NCI-H146 (cell line): ENCODE measurements at places on chromosomes 7 and 10.

DNA sequence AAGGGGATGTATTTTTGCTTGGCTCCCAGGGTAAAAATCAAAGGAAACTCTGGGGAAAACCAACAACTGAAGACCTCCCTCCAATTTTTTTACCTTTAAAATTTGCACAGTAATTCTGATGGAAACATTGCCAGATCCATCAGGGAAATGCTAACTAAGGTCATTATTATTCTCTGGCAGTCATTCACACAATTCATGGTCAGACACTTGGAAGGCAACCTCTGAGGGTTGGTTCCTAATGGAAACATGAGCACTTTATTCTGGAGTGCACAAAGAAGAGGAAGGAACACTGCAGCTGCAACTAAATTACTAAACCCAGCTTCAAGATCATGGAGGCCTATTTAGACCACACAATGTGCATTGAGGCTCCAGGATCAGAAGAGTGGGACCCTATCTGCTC is 34.2 kb downstream of the SRI start:
- DNase-seq, result no peak

GRCh38 chr7:29806995-29807841 is 910 bp downstream of the WIPF3 start:
- DNase-seq, result no peak

DNA sequence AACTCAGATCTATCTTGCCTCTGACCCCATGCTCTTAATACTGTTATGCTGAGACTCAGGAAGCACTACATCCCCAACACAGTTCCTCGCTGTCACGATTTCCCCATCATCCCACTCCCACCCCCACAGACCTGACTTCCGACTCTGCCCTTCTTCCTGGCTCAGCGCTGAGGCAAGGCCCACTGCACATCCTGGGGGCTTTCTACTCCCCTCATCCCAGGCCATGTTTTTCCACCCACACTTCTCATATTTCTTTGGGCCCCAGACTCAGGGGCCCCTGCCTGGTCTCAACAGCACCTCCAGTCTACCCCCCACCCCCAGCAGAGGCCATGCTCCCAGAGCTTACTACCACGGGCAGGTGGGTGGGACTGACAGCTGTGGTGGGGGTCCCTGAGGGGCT is 7.7 kb upstream of the NDST2 start:
- no peak for DNase-seq

GRCh38 chr10:104336821-104337467 is 1.3 kb downstream of the ITPRIP start:
- no peak for DNase-seq

GRCh38 chr7:25594122-25594521 is 365.8 kb upstream of the NPVF start:
- no peak for DNase-seq

GRCh38 chr7:151690606-151691005 is 170.9 kb upstream of the RHEB start:
- DNase-seq, result no peak

DNA sequence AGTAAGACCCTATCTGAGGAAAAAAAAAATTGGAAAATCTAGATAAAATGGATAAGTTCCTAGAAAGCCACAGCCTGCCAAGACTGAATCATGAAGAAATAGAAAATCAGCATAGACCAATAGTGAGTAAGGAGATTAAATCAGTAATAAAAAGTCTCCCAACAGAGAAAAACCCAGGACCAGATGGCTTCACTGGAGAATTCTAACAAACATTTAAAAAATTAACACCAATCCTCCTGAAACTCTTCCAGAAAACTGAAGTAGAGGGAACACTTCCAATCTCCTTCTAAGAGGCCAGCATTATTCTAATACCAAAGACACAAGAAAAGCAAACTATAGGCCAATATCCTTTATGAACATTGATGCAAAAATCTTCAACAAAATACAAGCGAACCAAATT is 8.8 kb upstream of the LIMK1 start:
- no peak for DNase-seq

- no peak for DNase-seq
Observed at GRCh38 chr10:71521504-71522441, 125.1 kb downstream of the CDH23 start.

DNA sequence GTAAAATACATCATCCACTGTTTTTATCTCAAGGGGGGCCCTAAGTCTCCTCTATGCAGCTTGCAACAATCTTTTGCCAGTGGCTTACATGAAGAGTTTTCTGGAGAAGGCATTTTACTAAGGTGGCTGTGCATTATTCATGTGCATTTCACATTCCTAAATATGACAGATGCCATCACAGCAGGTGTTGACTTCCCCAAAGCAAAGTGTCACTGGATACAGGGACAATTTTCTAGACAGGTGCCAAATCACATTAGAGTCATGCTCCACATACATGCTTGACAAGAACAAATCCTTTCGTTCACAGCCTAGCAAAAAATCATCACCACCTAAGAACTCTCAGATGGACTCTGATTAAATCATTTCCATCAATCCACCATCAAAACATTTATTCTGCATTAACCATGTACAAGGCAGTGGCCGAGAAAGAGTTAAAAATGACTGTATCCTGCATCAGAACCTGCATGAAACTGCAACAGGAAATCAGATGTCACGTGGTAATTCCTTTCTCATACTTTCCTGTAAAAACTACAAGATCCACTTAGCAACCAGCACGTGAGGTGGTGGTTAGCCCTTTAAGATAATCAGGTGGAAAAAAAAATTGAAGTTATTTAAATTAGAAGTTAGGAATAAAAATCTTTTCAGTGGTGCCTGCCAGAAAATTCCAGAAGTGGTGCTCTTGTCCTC is 88.2 kb upstream of the AFAP1L2 start:
- peak; percentile 9 for DNase-seq

DNA sequence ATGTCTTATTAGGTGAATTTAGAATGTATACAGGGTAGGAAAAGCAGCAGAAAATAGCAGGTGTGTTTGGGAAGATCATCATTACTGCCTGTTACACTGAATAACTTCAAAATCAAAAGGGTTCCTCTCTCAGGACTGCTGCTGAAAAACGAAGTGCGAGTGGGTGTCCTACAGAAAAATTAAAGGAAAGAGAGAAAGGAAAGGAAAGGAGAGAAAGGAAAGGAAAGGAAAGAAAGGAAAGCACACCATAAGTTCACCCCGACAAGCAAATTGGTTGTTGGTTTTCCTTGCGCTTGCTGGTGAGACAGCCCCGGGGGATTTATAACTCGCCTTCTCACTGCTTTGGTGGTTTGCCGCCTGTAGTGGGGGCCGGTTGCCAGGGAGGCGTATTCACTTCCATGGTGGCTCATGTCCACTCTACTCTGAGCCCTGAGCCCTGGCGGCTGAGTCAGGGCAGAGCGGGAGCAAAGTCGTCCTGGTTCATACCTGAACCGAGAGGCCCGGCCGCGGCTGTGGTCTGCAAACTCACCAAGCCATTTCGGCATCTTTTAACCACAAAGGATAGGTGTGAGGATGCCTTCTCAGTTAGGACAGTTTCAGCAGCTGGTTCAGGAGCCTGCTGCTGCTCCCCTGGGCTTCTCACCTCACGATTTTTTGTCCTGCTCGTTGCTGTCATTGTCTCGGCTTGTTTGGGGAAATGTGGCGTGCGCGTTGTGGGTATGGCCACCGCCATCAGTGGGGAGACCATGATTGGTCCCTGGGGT is 26.1 kb downstream of the INPP5A start:
- no peak for DNase-seq

DNA sequence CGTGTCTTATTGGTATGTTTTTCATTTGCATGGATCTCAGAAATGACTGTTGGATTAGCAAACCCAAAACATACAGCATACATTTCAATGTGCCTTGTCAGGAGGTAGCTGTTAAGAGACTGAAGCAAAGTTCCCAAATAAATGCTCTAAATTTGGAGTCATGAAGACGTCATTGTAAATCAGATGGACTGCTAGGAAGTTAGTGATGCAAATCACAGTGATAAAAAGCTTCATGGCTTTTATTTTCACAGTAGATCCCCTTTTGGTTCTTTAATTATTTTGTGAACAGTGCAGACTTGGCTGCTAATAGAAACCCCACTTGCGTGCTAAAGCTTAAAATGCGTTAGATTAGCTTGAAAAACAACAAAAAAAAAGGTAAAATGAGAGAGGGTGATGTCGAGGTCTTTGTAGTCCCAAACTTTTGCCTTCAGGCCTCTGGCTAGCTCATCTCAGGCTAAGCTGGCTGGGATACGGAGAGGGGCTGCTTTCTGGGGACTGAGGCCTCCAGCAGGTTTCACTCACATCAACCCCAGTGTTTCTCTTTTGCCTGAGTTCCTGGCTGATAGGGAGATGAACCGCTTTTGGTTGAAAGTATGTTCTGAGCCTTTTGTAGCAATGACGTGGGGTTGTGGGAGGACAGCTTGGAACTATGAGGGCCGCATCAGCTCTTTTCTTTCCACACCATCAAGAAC is 107.1 kb upstream of the CDCA7L start:
- no peak for DNase-seq

- DNase-seq, result no peak
Observed at GRCh38 chr7:106023369-106024322, 60.6 kb downstream of the CDHR3 start.

- DNase-seq, result no peak
Observed at GRCh38 chr10:78765726-78766335, 302.9 kb upstream of the ZMIZ1 start.

DNA sequence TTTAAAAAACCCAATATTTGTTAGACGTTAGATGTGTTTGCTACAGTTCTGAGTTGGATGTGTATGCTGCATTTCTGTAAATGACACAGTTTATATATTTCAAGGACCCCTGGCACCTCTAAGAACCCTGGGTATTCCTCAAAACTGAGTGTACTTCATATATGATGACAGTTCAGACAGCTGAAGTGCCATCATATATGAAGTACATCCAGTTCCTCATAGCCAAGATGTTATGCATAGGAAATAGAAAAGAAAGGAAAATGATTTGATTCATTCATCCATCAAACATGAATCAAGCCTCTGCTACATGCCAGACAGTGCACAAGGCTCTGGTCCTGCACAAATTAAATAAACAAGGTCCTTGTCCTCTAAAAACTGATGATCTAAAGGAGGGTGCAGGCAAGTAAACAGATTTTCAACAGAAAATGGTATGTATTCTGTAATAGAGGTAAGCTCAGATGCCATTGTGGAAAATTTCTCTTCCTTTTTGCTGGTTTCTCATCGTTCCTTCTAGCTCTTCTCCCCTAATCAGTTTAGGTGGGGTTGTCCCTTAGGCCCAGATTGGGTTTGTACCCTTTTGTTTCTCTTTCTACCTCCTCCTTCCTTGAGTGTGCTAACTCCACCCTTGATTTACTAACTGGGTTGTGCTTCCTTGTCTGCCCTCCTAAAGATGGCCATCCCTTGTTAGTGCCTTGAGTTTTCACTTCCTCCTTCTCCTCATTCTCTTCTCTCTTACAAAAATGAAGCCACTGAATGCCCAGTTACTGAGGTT is 25.3 kb upstream of the SMIM30 start:
- no peak for DNase-seq

DNA sequence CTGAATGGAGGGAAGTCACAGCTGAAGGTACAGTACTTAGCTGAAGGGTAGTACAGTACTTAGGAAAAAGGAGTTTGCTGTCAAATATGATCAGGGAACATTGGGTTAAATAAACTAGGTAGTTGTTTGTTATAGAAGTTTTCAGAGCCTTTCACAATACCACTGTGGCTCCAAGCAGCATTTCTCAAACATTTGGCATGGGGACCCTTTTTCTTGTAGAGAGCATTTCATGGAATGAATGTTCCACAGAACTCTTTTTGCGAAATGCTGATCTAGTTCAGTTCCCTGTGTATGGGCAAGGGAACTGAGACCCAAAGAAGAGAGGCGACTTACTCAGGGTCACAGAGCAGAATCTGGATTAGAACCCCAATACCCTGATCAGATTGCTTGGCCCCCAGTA is 31.5 kb upstream of the DDX50 start:
- no peak for DNase-seq

GRCh38 chr7:41507686-41508268 is 195.1 kb downstream of the INHBA start:
- no peak for DNase-seq

DNA sequence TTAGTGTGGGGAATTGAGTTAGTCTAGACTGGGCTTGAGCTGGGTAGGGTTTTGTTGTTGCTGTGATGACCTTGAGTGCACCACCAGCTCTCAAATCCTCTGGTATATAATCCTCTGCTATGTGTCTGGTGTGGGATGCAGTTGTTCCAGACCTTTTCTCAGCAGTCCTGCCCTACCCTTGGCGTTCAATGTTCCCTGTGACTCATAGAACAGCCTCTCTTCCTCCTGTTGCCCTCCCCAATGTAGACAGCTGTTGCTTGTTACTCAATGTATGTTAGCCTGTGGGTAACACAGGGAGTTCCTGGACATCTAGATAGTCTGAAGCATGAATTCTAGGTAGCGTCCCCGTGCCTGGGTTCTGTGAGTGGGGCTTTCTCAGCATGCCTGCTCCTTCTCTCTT is 19.8 kb downstream of the ACBD7 start:
- no peak for DNase-seq

- no peak for DNase-seq
Observed at GRCh38 chr10:74223755-74224529, 72.9 kb downstream of the ADK start.

DNA sequence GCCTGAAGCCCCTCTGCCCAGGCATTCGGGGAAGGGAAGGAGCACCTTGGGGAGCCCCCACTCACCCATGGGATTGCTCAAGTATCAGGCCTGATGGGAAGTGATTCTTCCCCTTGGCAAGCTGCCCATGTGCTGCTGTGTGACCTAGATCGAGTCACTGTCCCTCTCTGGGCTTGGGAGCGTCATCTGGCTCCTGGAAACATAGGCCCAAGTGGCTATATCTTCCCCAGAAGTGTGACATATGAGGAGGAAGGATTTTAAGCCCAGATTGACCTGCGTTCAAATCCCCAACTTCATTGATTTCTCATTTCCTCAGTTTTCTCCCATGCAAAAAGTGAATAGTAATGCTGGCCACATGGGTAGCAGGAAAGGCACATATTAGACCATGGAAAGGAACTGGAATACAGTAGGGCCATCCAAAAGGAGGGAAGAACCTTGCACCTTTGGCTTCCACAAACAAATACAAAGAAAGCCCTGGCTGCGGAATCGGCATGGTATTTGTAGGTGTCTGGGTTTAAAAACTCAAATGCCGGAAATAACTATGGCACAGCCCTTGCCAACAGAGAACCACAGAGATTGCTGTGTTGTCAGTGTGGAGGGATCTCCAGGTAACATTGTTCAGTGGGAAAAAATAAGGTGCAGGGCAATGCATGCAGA is 169.5 kb upstream of the ZMIZ1 start:
- DNase-seq, result no peak

DNA sequence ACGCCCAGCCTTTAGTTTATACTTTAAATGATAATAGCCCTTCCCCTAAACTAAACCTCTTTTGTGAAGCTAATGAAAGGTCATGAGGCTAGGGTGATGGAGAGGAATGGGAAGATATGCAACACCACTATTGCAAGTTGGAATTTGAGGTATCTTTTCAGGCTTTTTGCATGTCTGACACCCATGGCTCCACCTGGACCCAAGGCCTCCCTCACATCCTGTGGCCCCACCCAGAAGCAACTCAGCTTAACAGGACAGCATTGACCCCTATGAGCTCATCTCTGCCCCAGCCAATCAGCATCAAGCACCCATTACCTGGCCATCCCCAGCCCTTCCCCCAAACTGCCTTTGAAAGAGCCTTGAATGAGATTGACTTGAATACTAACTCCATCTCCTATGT is 674.2 kb upstream of the NRP1 start:
- no peak for DNase-seq
